Hematopoietic multipotent progenitor cell treated with erythropoietin and hydrocortisone succinate and interleukin-3 and kit ligand, for 8 days (in vitro differentiated cells): ENCODE measurements at places on chromosomes 7 and 10.

GRCh38 chr10:102593074-102593803, 51.0 kb upstream of the TRIM8 start:
- no peak for DNase-seq

DNA sequence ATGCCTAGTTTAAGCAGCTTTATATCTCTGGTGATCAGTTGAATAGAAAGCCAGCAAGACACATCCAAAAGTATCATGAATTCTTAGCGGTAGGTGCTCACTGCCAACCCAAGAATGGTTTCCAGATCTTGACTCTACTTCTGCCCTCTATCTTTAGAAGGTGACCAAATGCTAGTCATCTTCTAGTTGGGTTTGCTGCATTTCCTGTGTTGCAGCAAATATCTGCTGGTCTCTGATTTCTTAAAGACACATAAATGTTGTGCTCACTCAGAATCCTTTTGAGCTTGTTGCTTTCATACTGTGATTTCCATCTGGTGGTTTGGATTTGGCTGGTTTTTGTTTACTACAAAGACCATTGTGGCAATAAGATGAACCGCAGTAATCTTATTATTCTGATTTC, 2.2 kb downstream of the CDC123 start:
- no peak for DNase-seq

GRCh38 chr10:29926693-29927048, 132.7 kb downstream of the JCAD start:
- no peak for DNase-seq

DNA sequence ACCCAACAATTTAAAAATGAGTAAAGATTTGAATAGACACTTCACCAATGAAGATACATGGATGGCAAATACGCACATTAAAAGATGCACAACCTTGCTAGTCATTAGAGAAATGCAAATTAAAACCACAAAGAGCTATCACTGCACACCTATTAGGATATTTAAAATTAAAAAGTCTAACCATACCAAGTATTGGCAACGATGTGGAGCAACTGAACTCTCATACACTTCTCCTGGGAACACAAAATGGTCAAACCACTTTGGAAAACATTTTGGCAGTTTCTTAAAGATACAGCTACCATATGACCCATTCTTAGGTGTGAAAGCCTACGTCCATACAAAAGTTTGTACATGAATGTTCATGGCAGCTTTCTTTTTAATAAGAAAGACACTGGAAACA, 36.1 kb downstream of the DCLRE1C start:
- DNase-seq = no peak

- no peak for DNase-seq
These were observed 21.8 kb downstream of the CXCL12 start for GRCh38 chr10:44362866-44363711.

DNA sequence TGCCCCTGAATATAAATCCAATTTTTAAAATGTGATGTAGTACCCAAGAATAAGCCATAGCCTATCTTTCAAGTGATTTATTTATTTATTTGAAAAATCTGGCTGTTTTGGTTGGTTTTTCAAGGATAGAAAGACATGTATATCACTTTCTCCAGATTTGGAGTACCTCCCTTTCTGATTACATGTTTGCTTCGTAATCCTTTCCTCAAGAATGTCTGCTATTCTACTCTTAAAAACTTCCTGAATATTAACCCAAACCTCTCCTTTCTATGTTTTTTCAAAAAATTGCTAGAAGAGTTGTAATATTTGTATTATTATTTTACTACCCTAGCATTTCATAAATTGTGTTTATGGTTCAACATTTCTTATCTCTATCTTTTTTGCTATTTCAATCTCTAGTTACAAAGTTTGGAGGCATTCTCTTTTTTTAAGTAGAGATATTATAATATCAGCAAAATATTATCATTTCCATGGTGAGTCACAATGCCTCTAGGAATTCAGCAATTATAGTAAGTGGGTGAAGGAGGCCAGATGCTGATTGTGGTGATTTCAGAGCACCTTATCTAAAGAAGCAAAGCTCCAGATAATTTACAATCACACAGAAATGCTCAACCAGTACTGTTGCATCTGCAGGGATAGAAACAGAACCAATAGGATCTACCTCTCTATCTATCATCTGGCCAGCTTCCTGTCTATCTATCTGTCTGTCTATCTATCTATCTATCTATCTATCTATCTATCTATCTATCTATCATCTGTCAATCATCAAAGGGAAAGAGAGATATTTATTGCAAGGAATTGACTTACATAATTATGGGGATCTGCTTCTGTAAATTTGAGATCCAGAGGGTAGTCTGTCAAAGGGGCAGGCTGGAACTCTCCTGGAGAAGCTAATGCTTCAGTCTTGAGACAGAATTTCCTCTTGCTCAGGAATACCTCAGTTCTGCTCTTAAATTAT, 412.5 kb upstream of the SEMA3C start:
- no peak for DNase-seq

DNA sequence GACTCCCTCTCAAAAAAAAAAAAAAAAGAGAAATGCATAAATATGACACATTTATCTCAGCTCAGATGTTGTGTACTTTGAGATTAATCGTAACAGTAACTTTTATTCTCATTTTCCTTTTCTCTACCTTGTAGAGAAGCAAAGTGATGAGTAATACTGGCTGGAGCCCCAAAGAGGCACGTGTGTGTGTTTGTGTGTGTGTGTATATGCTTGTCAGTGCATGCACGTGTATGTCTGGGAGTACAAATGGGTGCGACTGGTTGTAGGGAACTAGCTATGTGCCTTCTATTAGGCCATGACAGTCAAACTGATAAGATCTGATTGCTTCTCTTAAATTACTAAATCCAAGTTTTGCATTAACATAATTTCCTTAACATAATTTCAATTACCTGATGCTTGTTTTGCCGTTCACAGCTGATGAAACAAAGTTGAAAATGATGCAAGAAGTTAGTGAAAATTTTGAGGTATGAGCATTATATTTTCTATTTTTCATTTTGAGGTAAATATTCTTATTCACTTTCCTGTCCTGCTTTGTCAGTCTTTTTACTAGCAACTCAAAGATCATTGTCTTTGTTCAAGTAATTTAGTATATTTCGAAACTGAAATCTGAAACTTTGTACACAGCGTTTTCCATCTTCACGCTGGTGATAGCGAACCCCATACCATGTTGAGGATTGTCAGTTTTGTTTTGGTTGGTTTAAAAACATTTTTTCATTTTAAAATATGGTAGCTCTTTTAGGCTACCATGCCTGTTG, 3.4 kb downstream of the TRRAP start:
- no peak for DNase-seq

DNA sequence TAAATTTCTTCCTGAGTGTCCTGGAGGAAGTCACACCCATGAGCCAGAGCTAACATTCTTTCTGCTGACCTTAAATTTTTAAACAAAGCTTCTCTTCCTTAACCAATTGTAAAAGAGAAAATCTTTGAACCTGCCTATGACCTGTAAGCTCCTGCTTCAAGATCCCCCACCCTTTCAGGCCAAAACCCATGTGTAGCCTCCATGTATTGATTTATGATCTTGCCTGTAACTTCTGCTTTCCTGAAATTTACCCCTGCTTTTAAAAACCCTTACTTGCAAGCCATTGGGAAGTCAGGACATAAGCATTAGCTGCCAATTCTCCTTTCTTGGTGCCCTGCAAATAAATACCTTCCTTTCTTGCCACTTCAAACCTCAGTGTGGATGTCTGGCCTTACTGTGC, 68.5 kb upstream of the HECTD2 start:
- no peak for DNase-seq

- DNase-seq = no peak
These were observed 57.7 kb downstream of the TRUB1 start for GRCh38 chr10:114995468-114996247.

DNA sequence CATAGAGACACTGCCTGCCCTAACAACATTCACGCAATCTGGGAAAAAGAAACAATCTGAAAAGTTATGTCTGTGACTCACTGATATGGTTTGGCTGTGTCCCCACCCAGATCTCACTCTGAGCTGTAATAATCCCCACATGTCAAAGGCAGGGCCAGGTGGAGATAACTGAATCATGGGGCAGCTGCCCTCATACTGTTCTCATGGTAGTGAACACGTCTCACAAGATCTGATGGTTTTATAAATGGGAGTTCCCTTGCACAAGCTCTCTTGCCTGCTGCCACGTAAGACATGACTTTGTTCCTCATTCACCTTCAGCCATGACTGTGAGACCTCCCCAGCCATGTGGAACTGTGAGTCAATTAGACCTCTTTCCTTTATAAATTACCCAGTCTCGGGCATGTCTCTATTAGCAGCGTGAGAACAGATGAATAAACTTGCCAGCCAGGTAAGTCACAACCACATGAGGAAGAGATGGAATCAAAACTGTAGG, 341.5 kb upstream of the AOAH start:
- DNase-seq = peak; percentile 86

GRCh38 chr7:13743226-13743625, 246.2 kb downstream of the ETV1 start:
- DNase-seq = no peak

- no peak for DNase-seq
These were observed 628 bp downstream of the HPSE2 start for GRCh38 chr10:99234791-99235657.

GRCh38 chr7:22712999-22713398, 14.0 kb upstream of the IL6 start:
- DNase-seq = no peak

DNA sequence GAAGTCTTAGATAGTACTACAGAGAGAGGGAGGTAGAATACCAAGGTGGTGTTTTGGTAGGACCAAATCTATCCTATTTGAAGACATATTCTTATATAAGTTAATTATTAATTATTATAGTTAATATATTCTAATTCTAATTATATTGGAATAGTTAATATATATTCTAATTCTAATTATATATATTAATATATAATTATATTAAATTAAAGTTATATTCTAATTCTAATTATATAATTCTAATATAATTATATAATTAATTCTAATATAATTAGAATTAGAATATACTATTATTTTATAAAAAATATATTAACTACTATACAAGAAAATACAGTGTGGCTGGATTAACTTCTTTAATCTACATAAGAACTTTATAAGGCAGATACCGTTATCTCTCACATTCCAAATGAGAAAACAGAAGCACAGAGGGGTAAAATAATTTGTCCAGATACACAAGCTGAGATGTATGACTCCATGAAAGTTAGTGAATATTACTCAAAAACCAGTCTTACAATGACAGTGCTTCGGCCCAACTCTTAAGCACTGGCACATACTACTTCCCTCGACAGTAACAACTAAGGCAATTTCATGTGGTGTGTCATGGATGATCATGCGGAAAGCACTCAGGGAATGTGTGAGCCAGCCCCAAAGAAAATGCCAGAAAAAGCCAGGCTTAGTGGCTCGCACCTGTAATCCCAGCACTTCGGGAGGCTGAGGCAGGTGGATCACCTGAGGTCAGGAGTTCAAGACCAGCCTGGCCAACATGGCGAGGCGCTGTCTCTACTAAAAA, 42.6 kb downstream of the TYW1B start:
- no peak for DNase-seq

- DNase-seq = no peak
These were observed 4.4 kb downstream of the SHTN1 start for GRCh38 chr10:117000580-117000979.

DNA sequence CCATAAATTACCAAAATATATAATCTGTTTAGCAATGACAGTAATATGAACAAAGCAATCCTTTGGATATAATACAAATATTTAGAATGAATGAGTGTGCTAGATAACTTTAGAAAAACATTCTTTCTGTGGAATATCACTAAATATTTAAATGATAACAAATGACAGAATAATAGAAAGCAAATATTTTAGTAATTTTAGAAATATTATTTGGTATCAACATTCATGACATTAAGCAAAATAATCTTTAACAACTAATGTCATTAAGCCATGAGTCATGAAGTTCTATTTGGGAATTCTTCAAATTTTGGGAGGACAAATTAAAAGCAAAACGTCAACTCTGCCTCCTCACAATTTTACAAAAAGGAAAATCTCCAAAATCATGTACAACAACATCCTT, 844.8 kb upstream of the LRRN3 start:
- DNase-seq = no peak

GRCh38 chr10:77710081-77710551, 72.5 kb upstream of the KCNMA1 start:
- DNase-seq = no peak

DNA sequence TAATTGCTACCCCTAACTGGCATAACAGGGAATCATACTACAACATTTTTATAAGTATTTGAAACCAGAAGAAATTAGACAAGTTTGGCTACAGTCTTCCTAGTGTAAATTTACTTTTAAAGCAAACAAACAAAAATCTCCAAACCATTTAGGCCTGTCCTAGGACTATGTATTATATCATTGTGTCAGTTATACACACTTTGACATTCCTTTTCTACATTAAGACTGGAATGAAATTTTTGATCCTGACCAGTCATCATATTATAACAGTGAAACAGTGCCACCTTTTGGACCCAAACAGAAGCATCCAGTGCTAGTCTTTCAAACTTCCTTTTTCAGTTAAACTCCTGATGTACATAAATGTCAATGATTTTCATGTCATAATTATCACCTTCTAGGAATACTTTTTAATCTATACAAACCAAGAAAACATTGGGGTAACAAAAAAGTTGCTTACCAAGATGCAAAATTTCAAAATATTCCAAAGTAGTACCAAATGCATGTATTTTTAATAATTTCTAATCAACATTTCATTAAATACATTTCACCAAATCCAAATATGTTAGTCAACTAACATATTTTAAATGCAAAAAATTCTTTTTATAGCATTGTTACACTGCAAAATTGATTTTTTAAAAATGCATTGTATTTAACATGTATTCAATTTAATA, 75.7 kb downstream of the IMMP2L start:
- DNase-seq = peak; percentile 78

DNA sequence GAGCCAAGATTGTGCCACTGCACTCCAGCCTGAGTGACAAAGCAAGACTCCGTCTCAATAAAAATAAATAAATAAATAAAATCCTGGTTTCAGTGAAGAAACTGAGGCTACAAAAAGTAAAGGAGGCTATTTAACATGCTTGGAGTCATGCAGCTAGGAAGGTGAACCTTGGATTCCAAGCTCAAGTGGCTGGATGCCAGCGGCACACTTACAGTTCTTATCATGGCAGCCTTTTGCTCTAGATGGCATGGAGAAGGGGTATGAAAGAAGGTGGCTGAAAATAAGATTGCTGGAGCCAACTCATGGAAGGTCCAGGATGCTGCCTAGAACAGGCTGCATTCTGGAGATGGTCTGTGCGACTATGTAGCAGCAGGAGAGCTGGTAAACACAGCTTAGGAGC, 170.0 kb downstream of the SLC25A13 start:
- no peak for DNase-seq

- no peak for DNase-seq
These were observed 32.8 kb downstream of the IL15RA start for GRCh38 chr10:5944389-5945189.

DNA sequence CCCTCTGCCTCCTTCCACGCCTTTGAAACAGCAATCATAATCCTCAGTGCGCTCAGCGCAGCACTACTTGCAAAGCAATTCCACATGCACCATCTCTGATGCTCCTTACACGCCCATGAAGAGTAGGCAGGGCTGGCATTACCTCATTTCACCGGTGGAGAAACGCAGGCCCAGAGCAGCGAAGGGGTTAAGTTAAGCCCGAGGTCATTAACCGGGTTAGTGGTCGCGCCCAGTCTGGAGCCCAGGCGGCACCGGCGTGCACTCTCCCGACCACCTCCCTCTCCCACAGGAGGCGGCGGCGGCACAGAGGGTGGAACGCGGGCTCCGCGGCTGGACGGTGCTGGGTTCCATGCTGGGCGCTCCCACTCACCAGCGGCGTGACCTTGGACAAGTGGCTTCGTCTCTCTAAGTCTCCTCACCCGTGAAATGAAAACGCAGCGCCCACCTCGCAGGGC, 515 bp downstream of the FASTK start:
- DNase-seq = peak; percentile 45
